SW 1271 (cell line): ENCODE measurements at places on chromosomes 11 and 22.

DNA sequence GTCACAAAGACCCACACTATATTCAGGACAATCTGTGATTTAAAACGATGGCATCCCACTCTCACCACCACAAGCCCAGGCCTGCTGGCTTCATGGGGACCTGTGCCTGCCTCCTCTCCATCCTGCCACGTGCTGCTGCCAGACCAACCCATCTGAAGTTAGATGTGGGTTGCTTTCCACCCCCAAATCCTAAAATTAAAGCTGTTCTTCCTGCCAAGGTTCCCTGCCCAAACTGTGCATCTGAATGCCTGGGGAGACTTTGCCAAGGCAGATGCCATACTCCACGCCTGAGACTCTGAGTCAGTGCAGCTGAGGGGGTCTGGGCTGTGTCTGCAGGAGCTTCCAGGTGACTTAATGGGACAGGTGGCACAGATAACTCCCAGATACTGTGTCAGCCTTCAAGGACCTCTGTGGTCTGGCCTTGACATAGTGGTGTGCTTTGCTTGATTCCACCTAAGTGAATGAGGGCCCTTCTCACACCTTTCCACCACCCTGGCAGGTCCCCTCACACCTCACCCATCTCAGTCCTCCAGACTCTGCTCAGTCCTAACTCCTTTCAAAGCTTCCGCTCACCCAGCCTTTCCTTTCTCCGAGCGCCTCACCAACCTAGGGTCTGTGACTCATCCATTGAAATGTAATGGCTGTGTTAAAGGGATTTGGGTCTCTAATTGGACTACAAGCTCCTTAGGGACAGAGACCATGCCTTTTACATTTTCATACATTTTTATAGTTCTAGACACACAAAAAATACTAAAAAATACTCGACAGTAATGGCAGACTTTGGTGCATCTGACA, 18.6 kb downstream of the ADAMTS8 start:
- DNase-seq, result no peak

DNA sequence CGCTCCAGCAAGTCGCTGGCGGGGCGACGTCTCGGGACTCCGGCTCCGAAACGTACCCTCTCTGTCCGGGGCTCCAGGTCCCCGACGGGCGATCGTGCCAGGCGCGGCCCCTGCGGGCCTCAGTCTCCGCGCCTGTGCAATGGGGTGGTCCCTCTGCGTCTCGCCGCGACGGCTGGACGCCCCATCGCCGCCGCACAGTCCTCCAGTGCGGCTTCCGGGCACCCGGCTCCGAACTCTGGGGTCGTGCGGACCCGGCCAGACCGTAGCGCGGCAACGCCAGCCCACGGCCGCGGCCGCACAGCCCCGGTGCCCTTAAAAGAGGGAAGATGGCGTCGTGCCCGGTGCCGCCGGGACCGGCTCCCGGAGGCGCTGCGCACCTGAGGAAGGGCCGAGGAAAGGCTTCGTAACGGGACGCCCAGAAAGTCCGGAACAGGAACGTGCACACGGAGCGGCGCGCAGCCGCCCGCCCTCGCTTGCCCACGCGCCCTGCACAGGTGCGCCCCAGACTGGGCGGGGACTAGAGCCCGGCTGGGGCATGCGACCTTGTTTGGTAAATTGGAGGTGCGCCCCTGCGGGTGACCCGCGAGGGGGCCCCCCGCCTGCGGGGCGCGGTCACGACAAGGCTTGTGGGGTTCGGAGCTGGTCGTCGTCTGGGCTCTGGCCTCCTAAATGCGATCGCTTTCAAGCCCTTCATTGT, 525 bp downstream of the BIK start:
- no peak for DNase-seq

DNA sequence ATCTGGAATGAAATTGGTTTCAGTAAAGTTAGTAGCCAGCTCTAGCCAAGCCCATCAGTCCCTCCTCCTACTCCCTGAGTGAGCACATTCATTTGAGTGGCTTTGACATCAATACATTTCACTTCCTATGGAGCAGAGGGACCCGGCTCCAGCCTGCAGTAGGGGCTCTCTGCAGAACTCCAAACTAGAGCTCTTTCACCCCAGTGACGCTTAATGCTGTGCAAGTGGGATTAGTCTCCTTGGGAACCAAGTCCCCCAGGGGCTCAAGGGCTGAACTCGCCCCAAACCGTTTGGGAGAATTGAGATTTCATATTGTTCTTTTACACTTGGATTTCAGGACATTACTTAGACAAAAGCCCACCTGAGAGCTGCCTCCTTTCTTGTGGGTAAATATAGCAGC, 4.4 kb upstream of the FAM181B start:
- no peak for DNase-seq

DNA sequence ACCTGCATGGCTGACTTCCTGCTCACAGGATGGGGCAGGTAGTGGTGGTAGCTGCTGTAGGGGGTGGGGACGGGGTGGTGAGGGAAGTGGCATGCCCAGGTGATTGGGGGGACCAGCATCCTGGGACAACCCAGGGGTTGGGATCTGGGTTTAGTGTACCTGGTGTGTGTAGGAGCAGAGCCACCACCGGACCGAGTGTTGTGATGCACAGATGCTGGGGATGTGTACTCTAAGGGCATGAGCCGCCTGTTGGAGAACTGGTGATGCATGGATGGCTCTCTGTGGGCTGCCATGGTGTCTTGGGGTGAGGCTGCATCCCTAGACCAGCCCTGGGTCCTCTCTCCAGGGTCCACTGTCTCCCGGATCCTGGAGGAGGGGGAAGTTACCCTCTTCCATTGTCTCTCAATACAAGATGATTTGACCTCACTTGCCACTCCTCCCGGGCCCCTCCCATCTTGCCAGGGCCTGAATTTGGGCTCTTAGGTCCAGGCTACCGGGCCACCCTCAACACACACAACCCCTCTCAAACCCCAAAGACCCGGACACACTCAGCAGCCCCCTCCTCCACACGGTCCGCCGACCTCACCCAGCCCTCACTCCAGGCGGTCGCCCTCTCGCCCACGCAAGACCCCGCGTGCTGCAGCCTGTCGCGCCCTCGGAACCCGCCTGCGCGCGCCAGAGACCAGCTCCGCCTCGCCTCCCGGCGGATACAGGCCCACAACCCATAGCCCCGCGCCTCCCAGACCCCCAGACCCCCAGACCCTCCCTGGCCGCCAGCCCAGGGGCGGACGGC, 619 bp downstream of the LRRC75B start:
- no peak for DNase-seq

DNA sequence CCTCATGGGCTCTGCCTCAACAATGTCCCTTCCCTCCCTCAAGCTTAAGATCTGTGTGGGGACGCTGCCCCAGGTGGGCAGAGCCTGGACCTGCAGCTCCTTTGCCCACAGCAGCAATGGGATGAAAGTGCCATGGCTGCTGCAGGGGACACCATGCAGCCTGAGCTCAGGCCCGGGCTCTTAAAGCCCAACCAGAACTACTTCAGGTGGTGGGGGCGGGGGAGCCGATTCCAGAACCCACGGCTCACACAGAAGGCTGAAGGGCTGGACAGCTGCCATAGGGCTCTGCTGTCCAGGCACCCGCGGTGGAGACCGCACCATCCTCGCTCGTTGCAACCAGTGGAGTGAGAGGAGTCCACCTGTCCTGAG, 12.5 kb downstream of the CHID1 start:
- DNase-seq, result no peak

GRCh38 chr11:93487032-93487483, 56.1 kb downstream of the SMCO4 start:
- DNase-seq, result no peak

DNA sequence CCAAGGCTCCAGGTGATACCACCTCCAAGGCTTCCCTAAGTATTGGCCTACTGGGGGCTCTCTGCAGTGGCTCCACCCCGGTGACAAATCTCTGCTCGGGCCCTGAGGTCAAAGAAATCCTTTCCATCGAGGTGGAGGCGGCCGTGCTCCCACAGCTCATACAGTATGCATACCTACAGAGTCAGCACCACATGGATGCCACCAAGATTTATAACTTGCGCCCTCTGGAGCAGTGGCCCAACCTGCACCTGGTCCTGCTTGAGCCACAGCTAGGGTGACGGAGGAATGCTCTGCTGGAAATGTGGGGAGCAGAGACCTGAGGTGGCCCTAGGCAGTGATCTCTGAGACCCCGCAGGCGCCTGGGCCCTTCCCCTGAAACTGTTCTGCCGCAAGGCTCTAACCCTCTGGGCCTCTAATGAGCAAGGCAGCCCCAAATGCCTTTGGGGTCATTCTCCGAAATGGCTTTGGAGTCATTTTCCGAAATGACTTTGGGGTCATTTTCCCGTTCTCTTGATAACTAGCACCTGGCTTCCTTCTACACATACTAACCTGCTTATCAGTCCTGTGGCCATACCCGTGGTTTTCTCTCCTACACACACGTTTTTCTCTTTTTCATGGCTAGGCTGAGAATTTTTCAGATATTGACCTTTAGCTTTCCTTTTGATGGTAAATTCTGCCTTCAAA, 33.9 kb downstream of the TMEM45B start:
- DNase-seq, result no peak

DNA sequence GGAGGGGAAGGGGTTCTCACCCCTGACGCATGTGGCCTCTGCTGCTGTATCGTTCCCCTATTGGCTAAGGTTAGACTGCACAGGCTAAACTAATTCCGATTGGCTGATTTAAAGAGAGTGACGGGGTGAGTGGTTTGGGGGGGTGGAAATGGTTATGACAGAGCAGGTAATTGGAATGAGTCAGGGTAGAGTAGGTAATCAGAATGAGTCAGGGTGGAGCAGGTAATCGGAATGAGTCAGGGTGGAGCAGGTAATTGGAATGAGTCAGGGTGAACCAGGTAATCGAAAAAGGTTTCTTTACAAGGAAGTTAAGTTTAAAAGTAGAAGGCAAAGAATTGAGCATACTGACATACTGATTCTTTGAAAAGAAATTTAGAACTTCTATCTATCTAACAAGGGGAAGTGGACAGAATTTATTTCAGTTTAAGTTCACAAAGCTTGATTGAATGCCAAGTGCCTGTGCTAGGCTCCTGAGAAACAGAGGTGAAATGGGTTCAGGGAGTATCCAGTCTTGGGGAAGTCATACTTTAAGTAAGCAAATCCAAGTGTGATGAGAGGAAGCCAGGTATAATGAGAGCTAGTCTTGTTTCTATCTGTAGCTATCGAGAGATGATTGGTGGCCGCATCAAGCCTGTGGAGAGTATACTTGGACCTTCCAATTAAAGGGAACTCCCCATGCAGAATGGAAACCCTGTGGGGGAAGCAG, 58.0 kb downstream of the C11orf91 start:
- DNase-seq, result no peak

GRCh38 chr11:41613326-41613725, 153.9 kb upstream of the LRRC4C start:
- no peak for DNase-seq

DNA sequence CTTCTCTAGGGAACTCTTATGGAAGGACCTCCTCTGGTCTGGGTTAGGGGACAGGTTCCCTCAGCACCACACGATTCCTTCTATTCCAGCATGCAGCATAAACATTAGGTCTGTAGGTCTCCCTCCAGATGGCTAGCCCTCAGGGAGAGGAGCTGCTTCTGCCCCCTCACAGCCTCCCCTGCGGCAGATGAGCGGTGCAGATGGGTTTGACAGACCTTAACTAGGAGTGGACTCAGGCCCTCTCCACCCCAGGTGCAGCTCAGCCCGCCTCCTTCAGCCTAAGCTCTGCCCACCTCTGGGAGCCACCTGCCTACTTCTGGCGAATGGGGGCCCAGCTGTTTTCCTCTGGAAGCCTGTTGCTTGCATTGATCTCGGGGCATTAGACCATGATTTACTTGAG, 55.7 kb upstream of the EIF3D start:
- no peak for DNase-seq

- no peak for DNase-seq
Measured at GRCh38 chr22:26542831-26543230, 30.6 kb upstream of the TFIP11 start.

DNA sequence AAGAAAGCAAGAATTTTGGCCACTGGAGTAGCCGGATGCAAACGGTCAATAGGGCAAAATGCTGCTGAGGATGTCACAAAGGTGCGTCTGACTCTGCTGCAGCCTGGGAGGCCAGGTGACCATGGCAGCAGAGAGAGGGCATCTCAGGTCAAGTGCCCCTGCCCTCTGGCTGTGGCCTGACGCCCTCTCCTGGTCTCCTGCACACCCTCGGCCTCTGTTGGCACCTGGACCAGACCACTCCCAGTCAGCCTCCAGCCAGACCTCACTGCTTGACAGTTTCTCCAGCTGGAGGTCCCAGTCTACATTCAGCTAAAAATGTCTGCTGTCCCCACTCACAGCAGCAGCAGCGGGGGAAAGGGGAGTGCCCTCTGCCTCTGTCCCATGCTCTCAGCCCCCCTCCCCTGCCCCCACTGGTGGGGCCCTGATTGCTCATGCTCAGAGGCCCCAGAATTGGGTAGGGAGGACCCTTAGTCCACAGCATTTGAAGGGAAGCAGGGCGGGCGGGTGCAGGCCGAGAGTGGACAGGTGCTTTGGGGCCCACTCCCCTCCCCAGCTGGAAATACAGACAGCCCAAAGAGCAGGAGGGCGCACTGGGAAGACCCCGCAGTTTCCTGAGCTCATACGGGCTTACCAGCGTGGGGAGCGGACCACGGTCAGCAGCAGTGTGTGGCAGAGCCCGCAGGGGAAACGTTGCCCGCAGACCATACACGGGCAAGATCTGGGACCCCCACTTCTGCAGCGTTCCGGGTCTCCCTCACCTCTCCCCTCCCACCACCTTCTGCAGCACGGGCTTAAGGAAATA, 1.6 kb upstream of the BRSK2 start:
- DNase-seq, result no peak

DNA sequence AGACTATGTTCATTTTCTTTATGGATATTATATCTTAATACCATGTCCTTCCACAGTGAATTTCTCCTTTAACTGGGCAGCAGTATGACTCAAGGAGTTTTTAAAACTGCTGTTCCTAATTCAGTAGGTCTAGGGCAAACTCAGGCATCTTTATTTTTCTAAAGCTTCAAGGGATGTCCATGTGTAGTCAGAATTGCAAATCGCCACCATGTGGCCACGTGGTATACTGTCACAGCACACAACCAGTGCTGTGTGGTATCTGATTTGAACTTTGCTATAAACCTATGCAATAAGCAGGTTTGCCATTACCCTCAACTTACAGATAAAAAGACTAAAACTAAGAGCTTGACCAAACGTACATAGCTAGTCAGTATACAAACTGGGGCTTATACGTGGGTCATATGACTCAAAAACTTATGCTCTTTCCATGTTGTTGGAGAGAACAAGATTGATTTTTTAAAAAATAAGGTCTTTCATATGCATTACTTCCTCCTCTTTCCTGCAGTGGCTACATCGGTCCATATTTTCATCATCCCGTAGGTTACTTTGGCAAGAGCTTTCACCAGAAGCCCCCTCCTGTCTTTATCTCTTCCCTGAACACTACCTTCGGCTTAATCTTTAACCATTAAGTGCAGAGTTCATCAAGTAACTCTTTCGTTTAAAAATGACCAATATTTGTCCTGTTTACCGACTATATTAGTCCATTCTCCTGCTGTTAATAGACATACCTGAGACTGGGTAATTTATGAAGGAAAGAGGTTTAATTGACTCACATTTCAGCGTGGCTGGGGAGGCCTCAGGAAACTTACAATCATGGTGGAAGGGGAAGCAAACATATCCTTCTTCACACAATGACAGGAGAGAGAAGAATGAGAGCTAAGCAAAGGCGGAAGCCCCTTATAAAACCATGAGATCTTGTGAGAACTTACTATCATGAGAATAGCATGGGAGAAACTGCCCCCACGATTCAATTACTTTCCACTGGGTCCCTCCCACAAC, 8.0 kb upstream of the HTATIP2 start:
- DNase-seq, result no peak

- DNase-seq, result peak; percentile 74
Measured at GRCh38 chr22:41301085-41302020, at the start of gene ZC3H7B. Gene ZC3H7B, plus strand, starts transcription at chr22:41301525. Its CDS starts 19,136 bp downstream, at chr22:41320661.

GRCh38 chr22:26986884-26987283, 329.5 kb downstream of the MIAT start:
- DNase-seq, result no peak

- no peak for DNase-seq
Measured at GRCh38 chr11:81959341-81959740, 774.3 kb downstream of the FAM181B start.
